Mesenteric fat pad (tissue), 1 donor: ENCODE measurements at places on chromosomes 4 and X. TPM values are rescaled to one million over a fixed set of nuclear protein-coding genes. Genes with fewer than 3 reads are reported as not detected.

GRCh38 chr4:87399148-87399547 lies 8.2 kb upstream of the HSD17B11 start:
- no peak for DNase-seq

DNA sequence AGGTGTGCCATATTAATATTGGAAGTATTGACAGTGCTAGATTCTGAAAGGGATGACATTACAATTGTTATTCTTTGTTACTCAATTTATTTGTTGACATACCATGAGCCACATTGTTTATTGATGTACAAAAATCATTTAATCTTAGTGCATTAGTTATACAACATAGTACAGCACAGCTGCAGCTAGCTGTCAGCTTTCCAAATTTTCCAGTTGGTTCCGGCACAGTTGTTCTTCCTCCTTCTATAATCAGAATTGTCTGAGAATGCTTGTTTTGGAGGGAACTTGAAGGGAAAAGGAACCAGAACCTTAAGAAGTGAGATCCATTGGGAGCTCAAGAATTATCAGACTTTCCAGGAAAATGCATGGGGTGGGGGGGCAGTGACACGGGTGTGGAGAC lies 281.4 kb downstream of the ZIC3 start:
- no peak for DNase-seq

The GAGE2A gene
- total RNA-seq: not detected

- no peak for DNase-seq
These were observed 29.8 kb downstream of the OPHN1 start for GRCh38 chrX:68403522-68403921.

GRCh38 chrX:119604766-119605463 lies 1.3 kb downstream of the NKRF start:
- no peak for DNase-seq

The TCP11X1 gene
- not detected for total RNA-seq
